ENCODE measurements at places on chromosomes 3 and 15. TPM values are rescaled to one million over a fixed set of nuclear protein-coding genes. Genes with fewer than 3 reads are reported as not detected.
A peak's percentile ranks its signal among the peaks of the same experiment; 100 is the strongest.

- no peak for DNase-seq
Measured at GRCh38 chr3:69881756-69882428, 117.6 kb upstream of the SAMMSON start.

DNA sequence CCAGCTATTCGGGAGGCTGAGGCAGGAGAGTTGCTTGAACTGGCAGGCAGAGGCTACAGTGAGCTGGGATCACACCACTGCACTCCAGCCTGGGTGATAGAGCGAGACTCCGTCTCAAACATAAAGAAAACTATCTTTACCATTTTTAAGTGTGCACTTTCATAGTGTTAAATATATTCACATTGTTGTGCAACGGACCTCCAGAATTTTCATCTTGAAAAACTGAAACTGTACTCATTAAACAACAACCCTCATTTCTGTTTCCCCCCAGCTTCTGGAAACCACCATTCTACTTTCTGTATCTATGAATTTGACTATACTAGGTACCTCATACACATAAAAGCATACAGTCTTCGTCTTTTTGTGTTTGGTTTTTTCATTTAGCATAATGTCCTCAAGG, 375.1 kb downstream of the SHQ1 start:
- DNase-seq = no peak

GRCh38 chr3:130725746-130726145, 20.9 kb downstream of the PIK3R4 start:
- no peak for DNase-seq

GRCh38 chr3:120795017-120795648, 52.6 kb downstream of the GTF2E1 start:
- DNase-seq = peak; percentile 55

GRCh38 chr3:32431481-32431880, 39.8 kb downstream of the CMTM7 start:
- DNase-seq = no peak

DNA sequence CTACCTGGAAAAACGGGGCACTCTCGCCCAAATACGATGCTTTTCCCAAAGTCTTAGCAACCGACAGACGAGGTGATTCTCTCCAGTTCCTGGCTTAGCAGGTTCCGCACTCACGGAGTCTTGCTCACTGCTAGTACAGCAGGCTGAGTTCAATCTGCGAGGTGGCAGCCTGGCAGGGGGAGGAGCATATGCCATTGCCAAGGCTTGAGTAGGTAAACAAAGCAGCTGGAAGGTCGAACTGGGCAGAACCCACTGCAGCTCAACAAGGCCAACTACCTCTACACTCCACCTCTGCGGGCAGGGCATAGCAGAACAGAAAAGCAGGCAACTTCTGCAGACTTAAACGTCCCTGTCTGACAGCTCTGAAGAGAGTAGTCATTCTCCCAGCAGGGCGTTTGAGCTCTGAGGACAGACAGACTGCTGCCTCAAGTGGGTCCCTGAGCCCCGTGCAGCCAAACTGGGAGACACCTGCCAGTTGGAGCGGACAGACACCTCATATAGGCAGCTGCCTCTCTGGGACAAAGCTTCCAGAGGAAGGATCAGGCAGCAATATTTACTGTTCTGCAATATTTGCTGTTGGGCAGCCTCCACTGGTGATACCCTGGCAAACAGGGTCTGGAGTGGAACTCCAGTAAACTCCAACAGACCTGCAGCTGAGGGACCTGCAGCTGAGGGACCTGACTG, 73.4 kb upstream of the CADM2 start:
- no peak for DNase-seq

DNA sequence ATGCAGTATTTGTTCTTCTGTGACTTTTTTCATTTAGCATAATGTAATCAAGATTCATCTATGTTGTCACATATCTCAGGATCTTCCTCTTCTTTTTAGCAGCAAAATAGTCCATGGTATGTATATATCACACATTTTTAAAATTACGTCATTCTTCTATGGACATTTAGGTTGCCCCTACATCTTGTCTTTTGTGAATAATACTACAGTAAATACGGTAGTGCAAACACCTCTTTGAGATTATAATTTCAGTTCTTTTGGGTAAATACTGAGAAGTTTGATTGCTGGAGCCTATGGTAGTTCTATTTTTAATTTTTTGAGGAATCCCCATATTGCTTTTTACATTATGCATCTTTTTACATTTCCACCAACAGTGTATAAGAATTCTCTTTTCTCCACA, 1174.9 kb downstream of the NSUN3 start:
- DNase-seq = no peak

DNA sequence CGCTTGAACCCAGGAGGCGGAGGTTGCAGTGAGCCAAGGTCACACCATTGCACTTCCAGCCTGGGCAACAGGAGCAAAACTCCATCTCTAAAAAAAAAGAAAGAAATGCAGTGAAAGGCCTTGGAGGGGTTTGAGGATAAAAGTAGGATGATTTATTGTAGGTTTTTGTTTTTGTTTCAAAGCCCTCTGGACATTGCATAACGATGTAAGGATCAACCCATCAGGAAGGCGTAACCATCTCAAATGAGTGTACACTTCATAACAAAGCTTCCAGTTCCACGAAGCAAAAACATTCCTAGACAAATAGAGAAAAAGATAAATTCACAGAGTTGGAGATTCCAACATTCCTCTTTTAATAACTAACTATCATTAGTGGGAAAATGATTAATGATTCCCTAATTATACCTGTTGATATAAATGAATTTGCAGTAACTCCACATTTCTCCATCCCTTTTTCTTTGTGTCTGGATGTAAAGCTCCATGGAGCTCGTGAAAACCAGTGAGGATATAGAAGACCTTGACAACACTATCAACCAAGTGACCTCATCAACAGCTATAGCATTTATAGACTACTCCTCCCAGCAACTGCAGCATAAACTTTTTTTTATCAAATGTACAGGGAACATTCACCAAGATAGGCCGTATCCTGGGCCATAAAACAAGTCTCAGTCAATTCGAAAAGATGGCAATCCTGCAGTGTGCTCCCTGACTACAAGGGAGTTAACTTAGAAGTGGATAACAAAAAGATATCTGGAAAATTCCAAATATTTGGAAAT, 48.7 kb upstream of the PPP4R2 start:
- DNase-seq = no peak

GRCh38 chr3:18153571-18154173, 271.5 kb downstream of the SATB1 start:
- peak; percentile 59 for DNase-seq

DNA sequence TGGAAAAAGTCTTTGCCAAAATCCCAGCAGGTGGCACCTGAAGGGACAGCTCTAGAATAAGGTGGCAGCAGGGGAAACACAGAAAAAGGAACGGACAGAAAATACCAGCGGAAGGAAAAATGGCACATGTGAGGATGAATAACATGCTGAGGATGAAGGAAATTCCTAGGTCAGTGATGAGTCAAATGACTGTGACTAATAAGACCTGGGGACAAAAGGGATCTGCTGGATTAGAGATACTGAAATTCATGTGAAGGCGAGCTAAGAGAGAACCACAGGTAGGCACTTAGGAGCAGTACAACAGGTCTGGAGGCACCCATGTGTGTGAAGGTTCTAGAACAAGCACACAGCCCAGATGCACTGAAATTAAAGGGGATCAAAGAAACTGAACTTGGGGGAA, 482.5 kb downstream of the FOXP1 start:
- DNase-seq = no peak

GRCh38 chr3:16137044-16137443, 37.4 kb upstream of the GALNT15 start:
- DNase-seq = no peak

GRCh38 chr3:135231737-135232136, 436.7 kb downstream of the EPHB1 start:
- DNase-seq = no peak

- DNase-seq = no peak
Measured at GRCh38 chr3:59856934-59857460, 807.2 kb upstream of the CFAP20DC start.

Gene ALCAM
- total RNA-seq = 0.41 TPM

Gene DUOX2
- total RNA-seq = 6.9 TPM

Gene EPHB3
- total RNA-seq = 5.6 TPM

Gene MEGF11
- 0.66 TPM for total RNA-seq

- DNase-seq = no peak
Measured at GRCh38 chr15:65881766-65882434, 12.6 kb downstream of the RAB11A start.

- DNase-seq = no peak
Measured at GRCh38 chr3:45567730-45568172, 26.8 kb upstream of the LIMD1 start.

GRCh38 chr3:15631426-15632211, 30.1 kb downstream of the BTD start:
- no peak for DNase-seq

Gene DPH6
- total RNA-seq = 24.0 TPM

Gene PDHB
- total RNA-seq = 89.8 TPM

- no peak for DNase-seq
Measured at GRCh38 chr3:116265976-116266584, 179.2 kb downstream of the LSAMP start.

DNA sequence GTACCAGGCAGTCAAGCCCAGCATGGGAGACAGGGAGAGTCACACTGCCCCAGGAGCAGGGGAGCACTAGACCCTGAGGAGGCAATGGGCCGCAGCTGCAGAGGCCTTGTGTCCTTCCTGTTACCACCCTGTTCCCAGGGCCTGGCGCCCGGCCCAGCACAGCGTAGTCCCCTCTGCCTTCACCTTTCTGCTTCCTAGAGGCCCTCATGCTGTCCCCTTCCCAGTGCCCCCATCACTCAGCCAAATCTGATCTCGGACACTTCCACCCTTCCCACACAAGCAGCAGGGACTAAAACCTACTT, 6.9 kb upstream of the TBC1D2B start:
- no peak for DNase-seq

DNA sequence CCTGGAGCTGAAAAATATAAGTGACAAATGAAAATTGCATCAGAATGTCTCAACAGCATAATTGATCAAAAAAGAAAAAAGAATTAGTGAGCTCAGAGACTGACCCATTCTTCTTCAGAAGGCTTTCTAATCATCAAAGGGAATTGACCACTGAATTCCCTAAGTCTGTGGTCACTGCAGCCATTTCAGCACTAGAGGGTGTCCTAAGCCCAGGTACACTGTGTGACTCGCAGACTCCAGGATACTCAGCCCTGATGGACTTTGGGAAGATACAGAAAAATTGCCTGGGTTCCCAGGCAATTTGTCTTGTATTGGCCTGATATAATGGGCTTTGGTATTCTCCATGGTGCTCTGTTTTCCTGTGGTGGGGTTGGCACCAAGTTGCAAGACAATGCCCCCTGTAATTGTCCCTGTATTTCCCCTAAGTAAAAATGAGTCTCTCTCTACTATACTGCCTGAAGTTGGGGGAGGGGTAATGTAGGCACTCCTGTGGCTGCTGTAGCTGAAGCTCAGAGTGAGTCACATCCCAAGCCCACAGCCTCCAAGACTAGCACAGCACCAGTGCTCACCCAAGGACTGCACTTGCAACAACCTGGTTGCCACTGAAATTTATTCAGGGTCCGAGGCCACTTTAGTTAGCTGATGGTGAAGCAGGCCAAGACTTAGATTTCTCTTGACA, 256.0 kb upstream of the STAC start:
- DNase-seq = peak; percentile 51
